Omental fat pad (tissue), 4 donors: ENCODE measurements at places on chromosomes 3 and 15. TPM values are rescaled to one million over a fixed set of nuclear protein-coding genes. Genes with fewer than 3 reads are reported as not detected.

DNA sequence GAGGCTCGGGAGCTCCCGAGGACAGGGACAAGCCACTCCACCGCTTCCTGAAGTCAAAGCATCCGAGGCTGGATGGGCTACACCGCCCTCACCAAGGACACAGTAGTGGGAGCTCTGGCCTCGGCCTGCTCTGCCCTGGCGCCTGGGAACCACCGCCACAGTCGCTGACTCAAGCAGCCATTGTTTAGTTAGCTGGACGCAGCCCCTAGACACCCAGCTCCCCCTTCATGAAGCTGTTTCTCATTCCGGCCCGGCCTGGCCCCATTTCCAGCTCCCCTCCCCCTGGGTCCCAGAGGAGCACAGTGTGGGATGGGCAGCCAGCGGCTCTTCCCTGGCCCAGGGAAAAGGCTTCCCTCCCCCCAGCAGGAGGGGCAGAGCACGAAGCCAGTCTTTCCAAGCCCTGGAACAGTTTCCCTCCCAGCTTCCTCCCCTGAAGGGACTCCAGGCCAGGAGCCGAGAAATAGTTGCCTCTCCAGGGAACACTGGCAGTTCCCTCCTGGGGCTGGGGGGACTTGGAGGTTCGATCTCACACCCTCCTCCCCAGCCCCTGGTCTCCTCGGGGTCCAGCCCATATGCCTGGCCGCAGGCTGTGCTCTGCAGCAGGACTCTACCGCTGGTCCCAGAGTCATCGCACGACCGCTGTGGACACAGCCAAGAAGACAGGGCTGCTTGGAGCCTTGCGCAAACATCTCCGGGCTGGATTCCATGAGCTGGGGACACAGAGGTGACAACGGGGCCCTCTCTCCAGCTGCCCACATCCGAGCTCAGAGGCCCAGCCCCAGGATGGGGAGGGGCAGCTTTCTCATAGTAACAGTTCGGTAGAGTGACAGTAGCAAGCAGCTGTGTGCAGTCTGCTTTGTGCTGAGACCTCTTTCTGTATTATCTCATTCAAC is 10.0 kb downstream of the PLXND1 start:
- DNase-seq, result no peak

DNA sequence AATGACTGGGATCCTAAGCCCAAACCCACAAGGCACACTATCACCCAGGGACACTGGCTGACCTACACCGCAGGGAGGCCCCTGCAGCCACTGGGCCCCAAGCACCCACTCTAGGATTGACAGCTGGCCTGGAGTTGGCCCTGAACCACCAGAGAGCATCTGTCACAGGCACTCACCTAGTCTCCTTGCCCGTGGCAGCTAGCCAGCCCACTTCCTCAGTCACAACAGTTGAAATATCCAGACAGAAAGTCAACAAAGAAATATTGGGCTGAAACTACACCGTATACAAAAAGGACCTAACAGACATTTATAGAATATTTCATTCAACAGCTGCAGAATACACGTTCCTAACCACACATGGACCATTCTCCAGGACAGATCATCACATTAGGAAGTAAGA is 5.2 kb upstream of the SPINK8 start:
- no peak for DNase-seq

GRCh38 chr3:185306847-185307246 is 53.0 kb upstream of the EHHADH start:
- DNase-seq, result no peak

- no peak for DNase-seq
Observed at GRCh38 chr3:24562895-24563294, 68.2 kb upstream of the THRB start.

The TAGLN3 gene
- not detected for total RNA-seq

The PRICKLE2 gene
- 88.4 TPM for total RNA-seq

DNA sequence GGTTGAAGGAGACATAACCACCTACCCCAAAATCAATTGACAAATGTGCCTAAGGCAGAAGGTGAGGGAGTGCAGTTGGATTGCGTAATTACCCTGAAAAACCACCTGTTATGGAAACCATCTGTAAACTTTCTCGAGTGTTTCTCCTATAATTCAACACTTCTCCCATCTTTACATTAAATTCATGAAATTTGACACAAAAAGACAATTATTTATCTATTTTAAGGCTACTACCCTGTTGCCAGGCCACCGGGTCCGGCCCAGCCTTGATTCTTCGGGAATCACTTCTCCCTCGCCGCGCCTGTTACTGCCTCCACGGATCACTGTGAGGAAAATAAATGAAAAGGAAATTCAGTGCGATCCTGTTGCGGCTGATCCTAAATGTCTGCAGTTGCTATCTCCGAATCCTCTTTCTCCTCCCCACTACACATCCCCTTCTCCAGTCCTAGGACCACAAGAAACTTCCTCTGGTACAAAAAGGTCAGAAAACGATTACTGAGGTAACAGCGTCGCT is 646 bp downstream of the IQCB1 start:
- DNase-seq, result no peak

The MST1R gene
- total RNA-seq, result 5.3 TPM

DNA sequence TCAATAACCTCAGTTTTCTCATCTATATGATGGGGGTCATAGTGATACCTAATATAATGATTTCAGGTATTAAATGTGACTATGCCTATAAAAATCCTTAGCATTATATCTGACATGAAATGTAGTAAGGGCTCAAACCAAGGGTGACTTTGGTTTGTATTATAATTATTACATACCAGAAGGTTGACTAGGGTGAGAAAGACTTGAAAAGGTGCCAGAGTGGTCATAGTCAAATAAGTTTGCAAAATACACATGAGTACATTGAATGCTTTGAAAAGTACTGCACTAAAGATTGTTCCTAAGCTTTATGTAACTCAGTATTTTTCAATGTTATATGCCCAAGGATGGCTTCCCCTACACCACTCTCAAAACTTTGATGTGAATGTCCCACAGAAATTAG is 297.2 kb downstream of the ARPP21 start:
- no peak for DNase-seq

DNA sequence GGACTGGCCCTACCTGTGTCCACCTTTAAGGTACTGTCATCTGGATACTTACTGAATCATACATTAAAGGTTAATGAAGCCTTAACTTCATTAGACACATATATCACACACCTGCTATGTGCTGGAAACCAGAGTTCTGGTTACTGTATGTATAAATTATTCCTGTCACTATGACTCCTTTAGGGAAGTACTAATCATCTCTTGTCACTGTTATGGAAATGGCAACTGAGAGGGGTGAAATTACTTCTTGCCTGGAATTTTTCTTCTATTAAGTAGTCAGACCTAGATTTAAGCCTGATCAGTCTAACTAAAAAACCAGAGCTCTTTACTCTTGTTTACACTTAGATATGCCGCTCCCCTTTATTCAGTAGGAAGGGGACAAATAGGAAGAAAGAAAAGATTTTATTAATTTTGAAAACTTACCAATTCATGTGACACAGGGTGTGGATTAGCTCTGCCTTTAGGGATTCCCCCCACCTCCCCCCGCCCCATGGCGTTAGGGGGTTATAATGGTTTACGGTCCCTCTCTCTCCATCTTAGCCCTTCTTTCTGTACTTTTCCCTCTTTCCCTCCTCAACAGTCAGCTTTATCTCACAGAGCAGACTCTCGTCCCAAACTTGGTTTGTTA is 152.5 kb downstream of the KLHL25 start:
- DNase-seq, result no peak

- no peak for DNase-seq
Observed at GRCh38 chr3:172541945-172542488, 18.8 kb upstream of the TNFSF10 start.

The FOXL2 gene
- total RNA-seq, result not detected

GRCh38 chr3:107679921-107680320 is 157.2 kb downstream of the BBX start:
- DNase-seq, result no peak

DNA sequence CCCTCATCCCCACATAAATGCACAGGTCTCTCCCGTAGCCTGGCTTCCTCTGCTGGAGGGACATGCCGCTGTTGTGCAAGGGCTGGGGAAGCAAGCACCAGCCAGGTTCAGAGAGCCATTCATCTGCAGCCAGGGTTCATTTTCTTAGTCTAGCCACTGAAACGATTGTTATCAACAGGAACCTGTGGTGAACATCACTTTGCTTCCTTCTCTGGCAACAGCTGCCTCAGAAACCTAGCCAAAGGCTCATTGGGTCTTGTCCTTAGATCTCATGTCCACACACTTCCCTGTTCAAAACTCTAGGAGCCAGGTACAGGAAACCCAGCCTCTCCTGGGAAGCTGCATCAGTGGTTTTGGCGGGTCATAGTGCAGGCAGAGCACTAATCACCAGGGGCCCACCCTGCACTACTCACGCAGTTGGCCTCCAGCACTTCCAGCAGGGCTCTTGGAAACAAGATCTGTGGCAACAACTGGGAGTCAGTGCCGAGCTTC is 47.0 kb downstream of the OXNAD1 start:
- no peak for DNase-seq

- no peak for DNase-seq
Observed at GRCh38 chr3:128007033-128007424, 45.2 kb upstream of the SEC61A1 start.
